ENCODE measurements at places on chromosomes 7 and 10.

DNA sequence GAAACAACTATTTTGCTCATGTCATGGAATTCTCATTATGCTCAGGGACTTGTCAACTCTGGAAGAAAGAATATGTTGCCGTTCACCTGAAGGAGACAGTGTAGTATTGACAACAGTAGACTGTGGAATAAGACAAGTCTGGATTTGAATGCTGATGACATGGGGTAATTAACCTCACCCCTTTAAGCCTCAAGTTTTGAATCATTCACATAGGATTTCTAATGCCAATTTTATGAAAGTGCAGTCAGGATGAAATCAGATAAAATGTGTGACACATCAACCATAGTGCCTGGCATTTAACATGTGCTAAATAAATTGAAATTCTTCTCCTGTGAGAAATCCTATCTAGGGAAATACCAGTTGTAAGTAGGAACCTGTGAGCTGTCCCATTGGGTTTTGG is 305.8 kb downstream of the KIF20B start:
- DNase-seq: no peak

GRCh38 chr7:50069613-50070012 is 23.4 kb downstream of the ZPBP start:
- DNase-seq: no peak

DNA sequence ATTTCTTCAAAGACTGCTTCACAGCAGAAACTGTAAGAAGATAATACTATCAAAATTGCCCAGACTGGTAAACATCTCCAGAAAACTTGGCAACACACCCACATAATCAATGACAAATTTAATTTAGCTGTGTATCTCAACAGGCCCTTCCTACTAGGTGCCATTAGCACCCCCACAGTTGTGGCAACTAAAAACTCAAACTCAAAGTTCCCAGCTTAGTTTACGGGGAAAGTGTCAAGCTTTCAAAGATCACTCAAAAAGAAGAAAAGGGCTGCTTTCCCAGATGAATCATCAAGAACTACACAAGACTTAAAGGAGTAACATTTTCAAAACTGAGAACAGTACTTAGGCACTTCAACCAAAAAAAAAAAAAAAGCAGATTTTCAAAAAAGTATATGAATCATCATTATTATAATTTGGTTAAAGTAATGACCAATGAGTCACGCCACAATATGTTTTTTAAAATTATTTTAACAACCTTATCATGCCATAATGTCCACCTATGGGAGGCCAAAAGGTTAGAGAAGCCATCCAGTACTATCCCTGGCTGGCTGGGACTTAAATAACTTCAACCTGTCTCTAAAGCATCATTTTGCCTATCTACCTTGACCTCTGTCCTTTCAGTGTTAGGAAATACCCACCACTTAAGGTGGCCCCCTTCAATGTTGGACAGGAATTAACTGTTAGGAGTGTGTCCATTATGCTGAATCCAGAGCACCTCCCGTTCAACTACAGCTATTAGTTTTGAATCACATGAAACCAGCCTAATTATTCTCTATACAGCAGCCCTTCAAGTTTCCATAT is 90.8 kb downstream of the ZFAND4 start:
- DNase-seq: no peak

GRCh38 chr7:146575903-146576302 is 459.3 kb downstream of the CNTNAP2 start:
- no peak for DNase-seq

- no peak for DNase-seq
Observed at GRCh38 chr7:137591421-137591837, 247.9 kb upstream of the PTN start.

GRCh38 chr10:45653454-45653853 is 19.1 kb downstream of the ZFAND4 start:
- DNase-seq: no peak

DNA sequence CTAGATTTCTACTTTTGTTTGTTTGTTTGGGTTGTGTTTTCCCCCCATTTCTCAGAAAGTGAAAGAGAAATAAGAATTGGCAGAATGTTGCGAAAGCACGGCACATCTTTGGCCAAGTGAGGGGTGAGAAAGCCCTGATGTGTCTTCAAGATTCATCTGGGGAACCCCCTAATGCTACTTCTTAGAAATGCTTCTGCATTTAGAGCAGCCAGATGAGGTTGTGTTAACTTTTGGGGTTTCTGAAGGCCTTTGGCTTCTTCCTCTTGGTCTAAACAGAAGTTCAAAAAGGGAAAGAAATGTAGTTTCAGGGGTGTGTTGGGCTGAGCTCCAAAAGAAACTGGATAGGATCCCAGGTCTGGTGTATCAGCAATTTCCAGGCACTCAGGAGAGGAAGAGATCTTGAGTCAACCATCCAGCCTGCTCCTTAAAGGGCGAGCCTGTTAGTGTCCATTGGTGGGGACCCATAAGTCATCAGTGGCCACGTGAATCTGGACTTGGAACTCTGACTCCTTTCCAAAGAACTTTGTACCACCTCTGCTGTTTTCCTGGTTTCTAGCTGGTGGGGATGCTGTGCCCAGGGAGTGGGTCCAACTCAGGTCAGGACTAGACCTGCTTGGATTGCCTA is 6.5 kb downstream of the DUSP5 start:
- DNase-seq: no peak

DNA sequence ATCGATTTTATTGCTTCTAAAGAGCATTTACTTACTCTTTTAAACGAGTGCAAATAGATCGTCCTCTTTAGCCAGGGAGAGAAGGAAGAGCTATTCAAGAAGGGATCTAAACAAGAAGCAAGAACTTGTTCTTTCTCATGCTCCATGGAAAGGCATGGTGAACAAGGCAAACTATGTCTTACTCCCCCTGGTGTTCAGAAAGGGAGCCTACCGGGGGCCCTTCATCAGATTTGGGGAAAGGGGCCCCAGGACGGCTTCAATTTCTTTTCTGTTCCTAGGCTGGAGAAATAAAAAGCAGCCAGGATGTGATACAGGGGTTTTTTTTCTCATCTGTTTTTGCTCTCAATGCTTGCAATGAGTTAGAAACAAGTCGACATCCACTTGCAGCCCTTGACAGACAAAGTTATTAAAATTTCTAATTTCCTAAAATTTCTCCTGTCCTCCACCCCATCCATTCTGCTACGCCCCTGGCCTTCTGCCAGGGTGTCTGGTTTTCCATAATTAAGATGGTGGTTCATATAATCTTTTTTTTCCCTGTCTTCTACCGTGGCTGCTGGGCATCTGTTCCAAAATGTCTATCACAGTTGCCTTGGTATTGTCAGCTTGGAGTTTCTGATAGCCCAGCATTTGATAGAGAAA is 214.4 kb downstream of the CREB5 start:
- no peak for DNase-seq

DNA sequence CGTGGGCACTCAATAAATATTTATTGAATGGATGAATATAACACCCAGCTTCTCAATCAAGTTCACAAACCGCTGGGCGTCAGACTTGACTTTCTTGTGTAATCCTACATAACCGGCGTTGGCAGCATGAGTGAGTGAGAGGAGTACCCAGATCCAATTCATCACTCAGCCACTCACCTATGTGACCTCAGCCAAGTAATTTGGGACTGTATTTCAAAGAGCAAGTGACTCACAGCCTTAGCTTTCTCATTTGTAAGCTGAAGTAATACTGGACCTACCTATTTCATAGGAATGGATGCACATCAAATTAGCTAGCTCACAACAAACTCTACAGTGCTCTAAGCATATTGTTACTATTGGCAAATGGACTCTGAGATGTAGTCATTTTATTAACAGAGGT is 53.8 kb upstream of the FAM204A start:
- DNase-seq: no peak

DNA sequence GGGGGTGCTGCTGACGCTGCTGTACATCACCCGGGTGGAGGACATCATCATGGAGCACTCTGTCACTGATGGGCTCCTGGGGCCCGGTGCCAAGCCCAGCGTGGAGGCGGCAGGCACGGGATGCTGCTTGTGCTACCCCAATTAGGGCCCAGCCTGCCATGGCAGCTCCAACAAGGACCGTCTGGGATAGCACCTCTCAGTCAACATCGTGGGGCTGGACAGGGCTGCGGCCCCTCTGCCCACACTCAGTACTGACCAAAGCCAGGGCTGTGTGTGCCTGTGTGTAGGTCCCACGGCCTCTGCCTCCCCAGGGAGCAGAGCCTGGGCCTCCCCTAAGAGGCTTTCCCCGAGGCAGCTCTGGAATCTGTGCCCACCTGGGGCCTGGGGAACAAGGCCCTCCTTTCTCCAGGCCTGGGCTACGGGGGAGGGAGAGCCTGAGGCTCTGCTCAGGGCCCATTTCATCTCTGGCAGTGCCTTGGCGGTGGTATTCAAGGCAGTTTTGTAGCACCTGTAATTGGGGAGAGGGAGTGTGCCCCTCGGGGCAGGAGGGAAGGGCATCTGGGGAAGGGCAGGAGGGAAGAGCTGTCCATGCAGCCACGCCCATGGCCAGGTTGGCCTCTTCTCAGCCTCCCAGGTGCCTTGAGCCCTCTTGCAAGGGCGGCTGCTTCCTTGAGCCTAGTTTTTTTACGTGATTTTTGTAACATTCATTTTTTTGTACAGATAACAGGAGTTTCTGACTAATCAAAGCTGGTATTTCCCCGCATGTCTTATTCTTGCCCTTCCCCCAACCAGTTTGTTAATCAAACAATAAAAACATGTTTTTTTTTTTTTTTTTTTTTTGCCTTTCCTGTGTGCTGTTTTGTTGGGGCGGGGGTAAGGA is 55.8 kb downstream of the TSPAN15 start:
- no peak for DNase-seq

DNA sequence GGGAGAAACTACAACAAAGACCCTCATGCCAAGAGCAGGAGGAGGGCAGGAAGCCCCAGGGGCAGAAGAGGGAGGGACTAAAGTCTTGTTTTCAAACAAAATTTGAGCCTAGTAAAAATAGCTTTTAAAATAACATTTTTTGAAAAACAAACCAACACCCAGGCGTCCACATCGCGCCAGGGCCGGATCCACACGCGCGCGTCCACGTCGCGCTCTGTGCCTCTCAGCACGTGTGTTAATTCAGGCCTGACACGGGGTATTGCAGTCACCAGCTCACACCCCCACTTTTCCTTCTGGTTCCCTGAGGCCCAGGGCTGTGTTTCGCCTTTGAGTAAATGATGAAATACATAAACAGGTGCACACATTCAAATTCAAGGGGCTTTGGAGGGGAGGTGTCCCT is 196.2 kb downstream of the TCERG1L start:
- DNase-seq: no peak

DNA sequence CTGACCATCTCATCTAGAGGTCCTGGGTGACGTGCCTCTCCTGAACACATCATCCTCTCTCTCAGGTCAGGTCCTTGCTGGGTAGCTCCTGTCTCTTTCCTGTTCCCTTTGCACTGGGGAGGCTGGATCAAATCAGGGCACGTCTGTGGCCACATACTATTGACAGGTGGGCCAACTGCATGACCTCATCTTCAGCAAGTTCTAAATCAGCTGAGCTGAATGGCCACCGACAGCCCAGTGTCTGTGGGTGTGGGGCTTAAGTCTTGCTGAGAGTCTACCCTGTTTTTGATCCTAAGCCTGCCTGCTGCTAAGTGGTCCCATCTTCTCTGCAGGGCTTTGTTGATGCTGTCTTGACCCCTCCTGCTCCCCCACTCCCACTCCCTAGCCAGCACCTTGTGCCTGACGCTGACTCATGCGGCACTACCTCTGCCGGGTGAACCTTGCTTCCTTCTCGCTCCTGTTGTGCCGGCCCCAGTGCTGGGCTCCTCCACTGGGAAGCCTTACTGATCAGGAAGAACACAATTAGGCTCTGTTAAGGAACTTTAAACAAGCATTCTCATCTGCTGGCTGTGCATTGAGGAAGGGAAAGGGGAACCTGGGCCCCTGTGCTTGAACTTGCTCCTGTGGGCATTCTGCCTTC is 440.4 kb downstream of the PLXNA4 start:
- no peak for DNase-seq

DNA sequence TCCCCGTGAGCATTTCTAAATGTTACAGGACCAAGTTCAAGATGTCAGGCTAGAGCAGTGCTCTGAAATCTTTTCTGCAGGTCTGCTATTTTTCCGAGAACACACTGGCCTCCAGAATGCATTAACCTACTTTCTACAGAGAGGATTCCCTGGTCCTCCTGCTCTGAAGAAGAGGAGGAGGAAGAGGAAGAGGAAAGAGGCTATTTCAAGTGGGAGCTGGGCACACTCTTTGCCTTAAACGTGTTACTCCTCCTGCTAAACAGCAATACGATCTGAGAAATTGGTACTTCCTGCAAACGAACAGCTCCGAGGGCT is 157.4 kb downstream of the FRMD4A start:
- no peak for DNase-seq

DNA sequence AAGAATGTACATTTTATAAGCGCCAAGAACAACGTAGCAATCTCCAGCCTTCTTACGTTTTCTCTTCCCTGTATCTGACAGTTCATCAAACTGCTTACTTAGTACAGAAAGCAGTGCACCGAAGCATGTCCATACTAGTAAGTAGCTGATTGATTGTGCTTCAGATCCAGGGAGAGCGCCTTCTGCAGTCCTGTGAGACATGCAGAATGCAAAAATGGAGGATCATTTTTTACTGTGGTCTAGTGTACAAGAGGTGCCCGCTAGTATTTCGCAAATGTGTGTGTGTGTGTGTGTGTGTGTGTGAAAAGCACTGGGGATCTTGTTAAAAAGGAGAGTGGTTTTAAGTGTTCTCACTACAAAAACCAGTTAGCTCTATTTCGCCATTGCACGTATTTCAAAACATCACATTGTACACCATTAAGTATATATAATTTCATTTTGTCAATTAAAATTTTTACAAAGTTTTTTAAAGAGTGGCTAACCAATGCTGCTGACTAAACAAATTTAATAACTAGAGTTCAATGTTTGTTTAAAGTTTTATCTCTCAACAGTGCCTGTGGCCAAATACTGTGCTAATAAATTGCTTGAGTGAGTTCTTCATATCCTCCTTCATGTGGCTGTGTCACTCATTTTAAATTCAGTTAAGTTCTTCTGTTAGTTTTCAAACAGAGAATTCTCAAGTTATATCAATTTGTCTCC is 99.6 kb downstream of the ZMYND11 start:
- no peak for DNase-seq

DNA sequence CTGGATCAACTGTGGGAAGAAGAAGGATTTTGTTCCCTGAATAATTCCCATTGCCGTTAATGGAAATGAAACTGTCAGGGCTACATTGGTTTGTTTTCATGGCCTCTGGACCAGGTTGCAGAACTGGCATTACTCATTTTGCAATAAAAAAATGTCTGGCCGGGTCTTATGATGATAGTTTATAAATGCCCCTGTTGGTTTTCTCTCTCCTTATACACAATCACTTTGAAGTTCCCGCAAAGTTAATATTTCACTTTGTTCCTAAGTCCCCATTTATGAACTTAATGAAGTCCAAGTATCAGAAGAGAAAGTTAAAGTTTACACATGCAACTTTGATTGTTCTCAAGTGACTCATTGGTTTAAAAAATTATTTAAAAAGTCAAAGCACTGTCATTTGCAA is 150.7 kb upstream of the PRR15 start:
- no peak for DNase-seq

GRCh38 chr7:94298943-94299342 is 95.8 kb upstream of the COL1A2 start:
- DNase-seq: no peak

DNA sequence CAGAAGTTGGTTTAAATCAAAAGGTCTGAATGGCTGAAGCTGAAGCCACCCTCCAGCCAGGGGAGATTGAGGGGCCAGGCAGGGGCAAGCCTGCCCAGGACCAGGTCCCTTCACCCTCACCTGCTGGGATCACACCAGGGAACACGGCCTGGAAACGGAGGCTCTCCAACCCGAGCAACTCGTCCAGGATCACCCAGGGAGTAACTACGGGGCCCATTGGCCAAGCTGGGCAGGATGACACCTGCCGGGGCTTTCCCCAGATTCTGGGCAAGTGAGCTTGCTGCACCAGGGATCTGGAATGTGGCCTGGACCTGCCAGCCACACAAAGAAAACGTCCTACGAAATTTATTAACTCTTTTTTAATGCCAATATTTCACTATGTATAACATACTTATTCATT is 30.4 kb upstream of the PPP2R2D start:
- DNase-seq: no peak
